ENCODE measurements at places on chromosomes 12 and 14. TPM values are rescaled to one million over a fixed set of nuclear protein-coding genes. Genes with fewer than 3 reads are reported as not detected.

Gene ARG2
- total RNA-seq, result 10.2 TPM

Gene OTOGL
- not detected for total RNA-seq

Gene SMCO2
- not detected for total RNA-seq

DNA sequence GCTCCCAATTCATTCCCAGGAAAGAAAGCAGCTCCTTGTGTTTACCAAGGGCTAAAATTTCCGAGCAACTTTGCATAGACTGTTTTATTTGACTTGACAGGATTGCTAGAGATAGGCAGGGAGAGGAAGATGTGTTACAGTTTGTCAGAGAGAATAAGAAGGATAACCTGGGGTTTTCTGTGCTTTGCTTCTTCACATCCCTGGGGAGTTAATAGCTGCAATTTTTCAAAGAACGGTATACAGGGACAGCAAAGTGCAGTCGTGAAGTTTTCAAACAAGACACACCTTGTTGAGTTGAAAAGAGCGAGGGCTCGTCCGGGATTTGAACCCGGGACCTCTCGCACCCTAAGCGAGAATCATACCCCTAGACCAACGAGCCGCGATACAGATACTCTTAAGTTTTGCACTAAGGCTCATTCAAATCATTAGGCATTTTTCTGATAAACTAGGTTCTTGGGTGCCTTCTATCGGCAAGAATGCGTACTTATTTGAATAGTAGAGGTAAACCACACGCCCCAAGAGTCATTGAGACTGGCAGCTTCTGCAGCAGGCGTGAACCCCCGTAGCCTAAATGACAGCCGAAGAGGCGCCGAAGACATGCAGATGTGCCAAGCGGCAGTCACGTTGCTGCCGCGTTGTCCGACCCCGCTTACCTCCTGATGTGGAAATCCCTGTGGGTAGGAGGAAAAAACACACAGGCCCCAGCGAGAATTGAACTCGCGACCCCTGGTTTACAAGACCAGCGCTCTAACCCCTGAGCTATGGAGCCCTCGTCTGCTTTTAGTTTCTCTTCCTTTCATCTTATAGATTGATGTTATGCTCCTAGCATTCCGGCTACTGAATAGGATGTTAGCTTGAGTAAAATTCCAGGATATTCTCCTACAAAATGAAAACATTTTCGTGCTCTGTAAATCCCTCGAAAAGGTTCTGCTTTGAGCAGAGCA lies 22.2 kb upstream of the RNASE12 start:
- no peak overlapping the region for H3K4me3 ChIP-seq
- H3K4me1 ChIP-seq, result peaks cover 8% of the 10 kb centered on the region
- H3K36me3 ChIP-seq, result no peaks in the 10 kb centered on the region

DNA sequence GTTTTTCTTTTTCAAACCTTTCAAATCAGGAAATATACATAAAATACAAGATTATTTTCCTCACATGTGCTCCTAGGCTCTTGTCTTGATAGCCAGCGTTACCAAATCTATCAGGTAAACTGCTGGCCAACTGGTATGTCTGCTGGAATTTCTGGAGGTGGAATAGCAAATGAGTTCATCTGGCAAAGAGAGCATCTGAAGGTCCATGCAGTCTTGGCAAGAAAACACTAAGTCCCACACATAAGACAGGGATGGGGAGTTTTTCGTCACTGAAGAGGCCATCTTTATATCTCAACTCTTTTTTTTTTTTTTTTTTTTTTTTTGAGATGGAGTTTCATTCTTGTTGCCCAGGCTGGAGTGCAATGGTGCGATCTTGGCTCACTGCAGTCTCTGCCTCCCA lies 60.1 kb downstream of the DERA start:
- no peaks in the 10 kb centered on the region for H3K4me1 ChIP-seq
- no peak for DNase-seq
- H3K4me3 ChIP-seq, result no peak overlapping the region

- no peak overlapping the region for H3K27ac ChIP-seq
- peaks cover 6% of the 10 kb centered on the region for H3K36me3 ChIP-seq
- peaks cover 23% of the 10 kb centered on the region for H3K4me1 ChIP-seq
- H3K27me3 ChIP-seq, result no peaks in the 10 kb centered on the region
- no peak for DNase-seq
Measured at GRCh38 chr14:68309616-68310015, 483.3 kb downstream of the ZFP36L1 start.

DNA sequence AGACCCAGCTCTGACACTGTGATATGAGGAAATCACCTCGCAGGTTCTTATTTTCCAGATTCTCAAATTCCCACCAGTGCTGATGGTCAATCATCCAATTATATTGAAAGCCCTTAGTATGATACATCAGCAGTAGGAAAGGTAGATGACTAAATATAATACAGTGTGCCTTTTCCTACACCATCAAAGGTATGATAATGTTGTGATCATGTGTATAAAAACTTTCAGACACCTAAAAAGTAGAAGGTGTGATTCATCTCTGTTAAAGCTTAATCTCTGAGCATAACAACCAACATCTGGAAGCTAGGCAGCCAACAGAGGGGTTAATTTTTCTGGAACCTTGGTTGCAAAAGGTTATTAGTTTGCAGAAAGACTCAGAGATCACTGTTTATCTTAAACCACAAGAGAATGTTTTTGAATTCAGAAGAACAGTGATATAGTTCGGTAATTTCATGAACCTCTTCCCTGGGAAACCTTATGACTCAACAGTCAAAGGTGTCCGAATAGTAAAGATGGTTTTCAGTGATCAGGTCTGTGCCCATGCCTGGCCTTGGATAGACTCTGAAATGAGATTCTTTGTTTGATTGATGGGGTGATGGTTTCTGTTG lies 122.5 kb downstream of the ETV6 start:
- H3K27ac ChIP-seq, result peak overlapping the region; percentile 68
- H3K4me1 ChIP-seq, result peaks cover 64% of the 10 kb centered on the region
- no peaks in the 10 kb centered on the region for H3K27me3 ChIP-seq
- DNase-seq, result no peak
- H3K4me3 ChIP-seq, result no peak overlapping the region
- peaks cover 38% of the 10 kb centered on the region for H3K36me3 ChIP-seq

DNA sequence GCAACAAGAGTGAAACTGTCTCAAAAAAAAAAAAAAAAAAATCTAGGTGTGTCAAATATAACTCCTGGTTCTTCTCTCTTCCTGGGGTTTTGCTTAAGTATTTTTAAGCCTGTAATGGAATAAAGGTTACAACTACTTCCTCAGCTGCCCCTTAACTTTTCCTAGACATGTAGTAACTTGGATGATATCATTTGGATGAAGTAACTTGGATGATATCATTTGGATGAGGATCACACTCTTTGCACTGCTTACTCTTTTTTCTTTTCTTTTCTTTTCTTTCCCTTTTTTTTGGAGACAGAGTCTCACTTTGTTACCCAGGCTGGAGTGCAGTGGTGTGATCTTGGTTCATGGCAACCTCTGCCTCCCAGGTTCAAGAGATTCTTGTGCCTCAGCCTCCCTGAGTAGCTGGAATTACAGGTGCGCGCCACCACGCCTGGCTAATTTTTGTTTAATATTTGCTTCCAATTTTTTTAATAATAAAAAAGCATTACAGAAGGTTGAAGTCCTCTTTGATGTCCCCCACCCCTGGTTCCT lies 775 bp upstream of the FAM186A start:
- H3K27me3 ChIP-seq, result no peaks in the 10 kb centered on the region
- H3K27ac ChIP-seq, result no peak overlapping the region
- H3K4me1 ChIP-seq, result peaks cover 3% of the 10 kb centered on the region
- DNase-seq, result no peak
- peaks cover 8% of the 10 kb centered on the region for H3K36me3 ChIP-seq
- no peak overlapping the region for H3K4me3 ChIP-seq

DNA sequence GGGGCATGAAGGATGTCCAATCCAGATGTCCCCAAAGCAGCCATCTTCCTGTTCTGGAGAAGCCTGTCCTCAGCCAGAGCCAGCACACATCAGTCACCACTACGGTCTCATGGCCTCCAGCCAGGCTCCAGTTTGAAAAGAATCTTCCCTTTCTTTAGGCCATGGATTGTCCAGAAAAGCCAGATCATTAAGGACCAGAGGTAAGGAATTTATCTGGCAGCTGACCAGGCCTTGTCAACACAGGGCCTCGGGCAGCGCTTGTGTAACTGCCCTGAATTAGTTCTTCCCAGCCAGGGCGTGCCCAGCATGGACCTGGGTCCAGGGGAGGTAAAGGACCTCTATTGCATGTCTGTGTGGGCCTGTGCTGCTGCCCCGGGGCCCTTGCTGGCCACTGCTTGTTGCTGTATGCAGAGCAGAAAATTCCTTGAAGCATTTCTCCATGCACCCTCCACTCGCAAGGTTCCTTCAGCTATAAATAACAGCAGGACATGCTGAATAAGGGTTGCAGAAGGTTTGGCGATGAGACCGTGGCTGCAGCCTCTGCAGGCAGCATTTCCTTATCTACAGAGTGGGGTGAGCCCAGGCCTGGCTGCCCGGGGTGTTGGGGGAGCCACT lies 21.7 kb upstream of the VPS37B start:
- DNase-seq, result no peak
- no peak overlapping the region for H3K27ac ChIP-seq
- no peaks in the 10 kb centered on the region for H3K27me3 ChIP-seq

GRCh38 chr12:93896952-93897351 lies 219.8 kb downstream of the CRADD start:
- DNase-seq, result no peak
- no peak overlapping the region for H3K4me3 ChIP-seq
- no peaks in the 10 kb centered on the region for H3K36me3 ChIP-seq
- H3K4me1 ChIP-seq, result peaks cover 3% of the 10 kb centered on the region
- H3K27me3 ChIP-seq, result no peaks in the 10 kb centered on the region

GRCh38 chr14:52895000-52895399 lies 55.9 kb downstream of the FERMT2 start:
- no peaks in the 10 kb centered on the region for H3K27me3 ChIP-seq
- H3K27ac ChIP-seq, result no peak overlapping the region
- no peak overlapping the region for H3K4me3 ChIP-seq
- H3K36me3 ChIP-seq, result no peaks in the 10 kb centered on the region
- no peak for DNase-seq

- no peaks in the 10 kb centered on the region for H3K27me3 ChIP-seq
- DNase-seq, result no peak
- no peaks in the 10 kb centered on the region for H3K36me3 ChIP-seq
- H3K4me3 ChIP-seq, result no peak overlapping the region
- H3K4me1 ChIP-seq, result peaks cover 16% of the 10 kb centered on the region
Measured at GRCh38 chr14:60184905-60185555, 19.8 kb upstream of the DHRS7 start.

DNA sequence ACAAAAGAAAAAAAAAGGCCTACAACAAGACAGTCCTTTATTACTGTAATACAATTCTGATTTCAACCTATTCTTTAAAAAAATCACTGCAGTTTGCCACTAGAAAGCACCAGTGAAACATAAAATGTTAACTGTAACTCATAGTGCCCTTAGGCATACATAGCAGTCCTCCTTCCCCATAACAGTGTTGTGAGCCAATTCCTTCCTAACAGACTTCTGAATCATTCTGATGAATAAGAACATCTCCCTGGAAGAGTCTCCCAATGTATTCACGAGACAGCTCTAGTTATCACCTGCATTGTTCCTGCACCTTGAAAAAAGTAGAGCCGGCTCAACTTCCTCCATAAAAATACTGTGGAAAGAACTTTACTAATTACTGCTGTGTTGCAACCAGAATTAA lies 213.6 kb upstream of the FSCB start:
- H3K27me3 ChIP-seq, result no peaks in the 10 kb centered on the region
- H3K4me1 ChIP-seq, result no peaks in the 10 kb centered on the region
- H3K36me3 ChIP-seq, result no peaks in the 10 kb centered on the region
- no peak overlapping the region for H3K27ac ChIP-seq

All from activated naive CD8-positive, alpha-beta T cell treated with anti-CD3 and anti-CD28 coated beads for 36 hours (primary cell).